ENCODE measurements at places on chromosomes 12 and 14.

GRCh38 chr12:1204581-1205121, 213.6 kb downstream of the ERC1 start:
- no peaks in the 10 kb centered on the region for H3K27me3 ChIP-seq
- peak overlapping the region; percentile 72 for H3K4me3 ChIP-seq
- H3K27ac ChIP-seq: no peak overlapping the region
- H3K36me3 ChIP-seq: no peaks in the 10 kb centered on the region
- DNase-seq: no peak
- H3K4me1 ChIP-seq: peaks cover 16% of the 10 kb centered on the region

DNA sequence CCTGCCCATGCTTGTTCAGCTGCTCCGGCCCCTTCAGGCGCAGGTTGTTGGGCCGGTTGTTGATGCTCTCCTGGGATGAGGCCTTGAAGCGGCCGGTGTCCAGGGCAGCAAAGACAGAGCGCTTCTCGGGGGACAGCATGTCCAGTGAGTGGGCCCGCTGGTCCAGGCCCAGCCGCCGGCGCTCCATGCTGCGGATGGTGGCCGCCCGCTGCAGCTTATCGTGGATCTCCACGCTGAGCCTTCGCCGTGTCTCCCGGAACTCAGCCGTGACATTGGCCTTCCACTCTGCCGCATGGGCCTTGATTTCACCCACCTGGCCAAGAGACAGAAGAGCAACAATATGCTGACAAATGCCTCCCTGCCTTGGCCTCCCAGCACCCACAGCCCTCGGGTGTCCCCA, 137.2 kb downstream of the KCNK10 start:
- H3K4me3 ChIP-seq: no peak overlapping the region
- H3K4me1 ChIP-seq: no peaks in the 10 kb centered on the region
- no peak for DNase-seq
- no peaks in the 10 kb centered on the region for H3K36me3 ChIP-seq
- H3K27ac ChIP-seq: no peak overlapping the region

DNA sequence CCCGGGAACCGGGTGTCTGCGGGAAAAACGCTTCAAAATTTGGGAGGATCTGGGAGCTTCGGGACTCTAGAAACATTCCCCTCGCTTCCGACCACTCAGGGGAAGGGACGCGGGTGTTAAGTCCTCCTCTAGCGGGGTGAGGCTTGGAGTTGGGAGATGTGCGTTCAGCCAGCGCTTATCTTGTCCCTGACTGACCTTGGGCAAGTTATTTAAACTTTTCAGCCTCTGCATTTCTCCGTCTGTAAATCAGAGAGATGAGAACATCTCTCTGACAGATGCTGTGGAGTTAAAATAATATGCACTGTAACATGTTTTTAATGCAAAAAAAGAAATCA, 76.9 kb upstream of the ANO4 start:
- H3K4me3 ChIP-seq: peak overlapping the region; percentile 47
- no peak overlapping the region for H3K27ac ChIP-seq
- no peaks in the 10 kb centered on the region for H3K36me3 ChIP-seq
- no peaks in the 10 kb centered on the region for H3K27me3 ChIP-seq

- no peaks in the 10 kb centered on the region for H3K27me3 ChIP-seq
- H3K36me3 ChIP-seq: no peaks in the 10 kb centered on the region
- DNase-seq: no peak
- H3K4me1 ChIP-seq: no peaks in the 10 kb centered on the region
- no peak overlapping the region for H3K27ac ChIP-seq
Observed at GRCh38 chr12:97877404-97877803, 414.8 kb downstream of the RMST start.

GRCh38 chr12:26740991-26741390, 92.0 kb downstream of the ITPR2 start:
- H3K27ac ChIP-seq: no peak overlapping the region
- no peaks in the 10 kb centered on the region for H3K27me3 ChIP-seq
- no peak for DNase-seq
- no peaks in the 10 kb centered on the region for H3K36me3 ChIP-seq

GRCh38 chr12:46493150-46493833, 120.7 kb upstream of the SLC38A2 start:
- DNase-seq: no peak
- H3K27me3 ChIP-seq: no peaks in the 10 kb centered on the region
- no peak overlapping the region for H3K4me3 ChIP-seq
- no peak overlapping the region for H3K27ac ChIP-seq
- H3K36me3 ChIP-seq: no peaks in the 10 kb centered on the region

DNA sequence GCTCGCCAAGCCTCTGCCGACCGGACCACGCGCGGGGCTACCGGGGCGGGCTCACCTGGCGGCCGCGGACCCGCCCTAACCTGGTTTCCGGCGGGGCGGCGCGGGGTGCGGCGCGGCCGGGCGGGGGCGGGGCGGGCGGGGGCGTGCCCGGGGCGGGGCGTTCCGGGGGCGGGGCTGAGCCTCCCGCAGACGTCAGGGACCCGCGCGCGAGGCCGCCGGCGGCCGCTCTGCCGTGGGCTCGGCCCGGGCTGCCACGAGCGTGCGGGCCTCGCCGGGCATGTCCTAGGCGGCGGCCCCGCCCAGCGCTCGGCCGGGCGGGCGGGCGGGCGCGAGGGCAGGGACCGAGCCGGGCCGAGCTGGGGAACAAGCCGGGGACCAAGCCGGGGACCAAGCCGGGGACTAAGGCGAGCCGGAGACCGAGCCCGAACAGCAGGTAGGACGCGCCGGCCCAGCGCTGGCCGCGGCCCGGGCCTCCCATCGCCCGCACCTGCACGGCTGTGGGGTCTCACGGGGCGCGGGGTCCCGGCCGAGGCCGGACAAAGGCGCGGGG, at the start of gene CEP170B:
Gene CEP170B, plus strand, starts transcription at position 188 of the 550 bp plus-strand sequence. CDS start 3,183 bp downstream, outside the sequence.
- peak within 1 kb of the TSS; percentile 21 for H3K27ac ChIP-seq
- peaks cover 4% of the 10 kb centered on the region for H3K36me3 ChIP-seq
- peak within 1 kb of the TSS; percentile 97 for H3K4me3 ChIP-seq
- DNase-seq: no peak
- no peaks in the 10 kb centered on the region for H3K27me3 ChIP-seq

DNA sequence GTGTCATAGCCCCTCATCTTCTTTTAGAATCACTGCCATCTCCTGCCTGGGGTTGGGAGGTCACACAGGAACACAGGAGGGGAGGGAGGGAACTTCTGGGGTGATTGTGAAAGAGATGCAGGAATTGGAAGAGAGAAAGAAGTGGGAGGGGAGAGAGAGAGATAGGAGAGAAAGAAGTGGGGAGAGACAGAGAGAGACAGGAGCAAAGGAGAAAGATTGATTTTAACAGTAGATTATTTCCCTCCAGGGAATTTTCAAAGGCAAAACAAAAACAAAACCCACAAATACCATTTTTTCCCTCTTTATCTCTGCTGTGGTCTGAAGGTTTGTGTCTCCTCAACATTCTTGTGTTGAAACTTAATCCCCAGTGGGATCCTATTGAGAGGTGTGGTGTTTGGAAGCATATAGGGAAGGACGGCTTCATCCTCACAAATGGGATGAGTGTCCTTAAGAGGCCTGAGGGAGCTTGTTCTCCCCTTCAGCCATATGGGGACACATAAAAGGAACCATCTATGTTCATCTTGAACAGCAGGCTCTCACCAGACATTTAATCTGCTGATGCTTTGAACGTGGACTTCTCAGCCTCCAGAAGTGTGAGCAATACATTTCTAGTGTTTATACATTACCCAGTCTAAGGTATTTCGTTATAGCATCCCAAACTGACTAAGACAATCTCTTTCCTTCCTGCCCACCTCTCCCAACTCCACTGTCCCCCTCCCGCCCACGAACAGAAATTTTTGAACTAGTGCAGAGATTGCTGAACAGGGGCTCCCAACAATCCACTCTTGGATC, 134.9 kb upstream of the MAX start:
- DNase-seq: no peak
- no peak overlapping the region for H3K4me3 ChIP-seq
- H3K36me3 ChIP-seq: no peaks in the 10 kb centered on the region
- no peaks in the 10 kb centered on the region for H3K27me3 ChIP-seq
- no peak overlapping the region for H3K27ac ChIP-seq

DNA sequence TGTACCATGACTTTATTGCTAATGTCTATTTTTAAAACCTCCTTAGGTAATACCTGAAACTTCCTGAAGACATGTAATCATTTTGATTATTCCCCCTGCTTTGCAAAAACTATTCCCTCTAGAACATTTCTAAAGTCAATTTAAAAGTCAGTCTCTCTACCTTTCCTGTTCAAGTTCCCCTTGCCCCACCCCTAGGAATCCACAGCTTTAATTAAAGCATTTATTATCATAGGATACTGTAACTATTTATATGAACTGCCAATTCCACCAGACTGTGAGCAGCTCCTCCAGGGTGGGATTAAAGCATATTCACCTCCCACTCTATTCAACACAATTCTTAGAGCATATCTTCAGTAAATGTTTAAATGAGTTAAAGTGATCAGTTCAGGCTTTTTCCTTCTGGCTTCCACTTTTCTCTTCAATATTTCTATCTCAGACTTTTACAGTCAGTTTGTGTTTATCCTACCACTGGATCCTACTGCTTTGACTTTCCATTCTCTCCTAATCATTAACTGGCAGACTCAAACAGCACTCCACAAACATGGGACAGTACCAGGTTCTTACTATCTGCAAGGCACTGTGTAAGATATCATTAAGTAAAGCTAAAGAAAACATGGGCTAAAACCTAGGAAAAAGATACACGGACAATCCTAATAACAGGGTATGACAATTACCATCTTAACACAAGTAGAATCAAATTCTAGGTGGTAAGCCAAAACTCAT, 39.1 kb downstream of the PTPN21 start:
- no peak overlapping the region for H3K27ac ChIP-seq
- H3K27me3 ChIP-seq: no peaks in the 10 kb centered on the region
- no peaks in the 10 kb centered on the region for H3K36me3 ChIP-seq
- H3K4me1 ChIP-seq: peaks cover 9% of the 10 kb centered on the region
- no peak for DNase-seq
- H3K4me3 ChIP-seq: no peak overlapping the region
